Esophagus muscularis mucosa (tissue), 4 donors: ENCODE measurements at places on chromosomes 1 and 21. TPM values are rescaled to one million over a fixed set of nuclear protein-coding genes. Genes with fewer than 3 reads are reported as not detected.

- no peak for DNase-seq
Observed at GRCh38 chr21:33058957-33059356, 11.0 kb upstream of the OLIG1 start.

GRCh38 chr21:45392573-45392971, 12.4 kb upstream of the COL18A1 start:
- DNase-seq, result no peak

GRCh38 chr1:226632169-226632879, 83.8 kb downstream of the STUM start:
- DNase-seq, result no peak

- no peak for DNase-seq
Observed at GRCh38 chr21:44907225-44907965, 13.3 kb downstream of the ITGB2 start.

DNA sequence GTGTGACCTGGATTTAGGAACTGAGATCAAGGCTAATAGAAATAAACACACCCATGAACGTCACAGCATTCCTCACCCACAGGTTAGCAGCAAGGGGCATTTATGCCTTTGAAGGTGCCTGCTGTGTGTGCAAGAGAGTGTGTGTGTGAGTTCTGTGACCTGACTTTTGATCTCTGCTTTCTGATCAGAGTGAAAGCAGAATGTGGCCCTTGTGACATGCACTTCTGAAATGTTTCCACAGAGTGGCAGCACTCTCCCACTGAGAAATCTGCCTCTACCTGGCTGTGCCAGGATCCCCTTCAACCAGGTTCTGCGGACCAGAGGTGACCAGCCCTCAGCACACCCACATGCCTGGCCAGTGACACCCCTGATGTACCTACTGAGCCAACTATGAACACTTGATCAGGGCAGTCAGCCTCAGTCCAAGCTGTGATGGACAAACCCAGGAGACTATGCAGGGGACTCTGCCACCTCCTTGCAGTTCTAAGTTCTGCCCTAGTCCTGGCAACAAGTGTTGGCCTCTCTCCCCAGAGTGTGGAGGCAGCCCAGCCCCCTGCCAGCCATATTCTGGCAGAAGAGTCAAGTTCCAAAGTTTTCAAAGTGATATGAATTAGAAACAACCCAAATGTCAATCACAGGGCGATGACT, 41.0 kb downstream of the RXRG start:
- DNase-seq, result no peak

DNA sequence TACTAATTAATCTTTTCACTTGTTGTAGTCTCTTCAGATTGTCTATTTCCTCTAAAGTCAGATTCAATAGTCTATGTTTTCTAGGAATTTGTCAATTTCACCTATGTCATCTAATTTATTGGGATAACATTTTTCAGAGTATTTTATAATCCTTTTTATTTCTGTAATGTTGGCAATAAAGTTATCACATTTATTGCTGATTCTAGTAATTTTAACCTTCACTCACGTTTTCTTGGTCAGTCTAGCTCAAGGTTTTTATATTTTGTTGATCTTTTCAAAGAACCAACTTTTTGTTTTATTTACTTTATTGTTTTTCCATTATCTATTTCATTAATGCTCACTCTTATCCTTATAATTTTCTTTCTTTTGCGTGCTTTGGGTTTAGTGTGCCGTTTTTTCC, 97.9 kb upstream of the GNG12 start:
- no peak for DNase-seq

DNA sequence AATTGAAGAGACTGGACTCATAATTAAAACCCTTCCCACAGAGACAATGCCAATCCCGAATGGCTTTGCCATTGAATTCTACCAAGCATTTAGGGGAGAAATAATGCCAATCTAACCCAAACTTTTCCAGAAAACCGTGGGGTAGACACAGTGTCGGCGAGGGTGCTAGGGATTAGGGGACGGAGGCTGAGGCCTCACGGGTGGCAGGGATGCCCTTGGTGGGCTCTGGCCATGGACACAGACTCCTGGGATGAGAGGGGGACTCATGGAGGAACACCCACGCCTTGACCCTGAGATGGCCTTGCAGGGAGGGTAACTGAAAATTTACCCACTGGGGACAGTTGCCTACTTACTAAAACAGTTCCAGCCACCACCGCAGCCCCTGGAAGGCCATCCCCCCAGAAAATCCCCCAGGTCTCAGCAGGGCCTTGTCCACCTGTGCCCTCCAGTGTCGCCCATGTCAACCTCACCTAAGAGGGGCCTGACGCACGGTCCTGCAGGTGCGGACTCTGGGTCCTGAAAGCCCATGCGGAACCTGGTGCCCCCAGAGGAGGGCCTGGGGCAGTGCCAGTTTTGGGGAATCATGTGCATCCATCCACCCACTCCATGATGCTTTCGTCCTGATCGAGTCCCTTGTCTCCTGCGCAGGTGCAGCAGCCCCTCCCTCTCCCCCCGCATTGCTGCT, 1.9 kb downstream of the KRTAP10-5 start:
- peak; percentile 57 for DNase-seq

DNA sequence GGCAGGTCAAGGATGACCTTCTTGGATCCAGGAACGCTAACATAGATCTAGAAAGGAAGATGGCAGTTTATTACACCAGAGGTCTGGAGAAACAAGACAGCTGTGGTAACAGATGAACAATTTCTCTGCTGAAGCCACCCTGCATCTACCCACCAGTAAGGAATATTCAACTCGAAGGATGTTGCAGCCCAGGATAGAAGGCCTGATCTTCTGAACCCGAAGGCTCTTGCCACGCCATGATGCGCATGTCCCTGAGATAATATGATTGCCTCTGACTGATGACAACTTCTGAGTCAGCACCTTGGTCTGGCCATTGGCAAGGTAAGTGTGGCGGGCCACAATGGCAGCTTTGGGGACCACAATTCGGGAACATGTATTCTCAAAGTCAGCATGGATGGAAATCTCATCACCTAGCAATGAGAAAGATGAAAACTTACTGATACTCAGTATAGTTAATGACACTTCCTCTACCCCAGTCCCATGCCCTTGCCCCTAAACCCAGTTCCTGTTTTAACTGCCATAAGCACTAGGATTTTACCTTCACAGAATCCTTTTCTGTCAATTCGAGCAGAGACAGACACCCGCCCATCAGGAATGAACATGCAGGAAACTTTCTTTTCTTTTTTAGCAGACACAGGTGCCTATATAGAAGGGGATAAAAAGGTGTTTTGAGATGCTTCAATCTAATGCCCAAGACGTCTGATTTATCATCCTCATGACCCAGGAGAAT, 1.8 kb downstream of the TXNIP start:
- no peak for DNase-seq

GRCh38 chr1:11245904-11246719, 16.2 kb downstream of the MTOR start:
- DNase-seq, result no peak

- DNase-seq, result no peak
Observed at GRCh38 chr1:100631015-100631551, 88.5 kb upstream of the VCAM1 start.

DNA sequence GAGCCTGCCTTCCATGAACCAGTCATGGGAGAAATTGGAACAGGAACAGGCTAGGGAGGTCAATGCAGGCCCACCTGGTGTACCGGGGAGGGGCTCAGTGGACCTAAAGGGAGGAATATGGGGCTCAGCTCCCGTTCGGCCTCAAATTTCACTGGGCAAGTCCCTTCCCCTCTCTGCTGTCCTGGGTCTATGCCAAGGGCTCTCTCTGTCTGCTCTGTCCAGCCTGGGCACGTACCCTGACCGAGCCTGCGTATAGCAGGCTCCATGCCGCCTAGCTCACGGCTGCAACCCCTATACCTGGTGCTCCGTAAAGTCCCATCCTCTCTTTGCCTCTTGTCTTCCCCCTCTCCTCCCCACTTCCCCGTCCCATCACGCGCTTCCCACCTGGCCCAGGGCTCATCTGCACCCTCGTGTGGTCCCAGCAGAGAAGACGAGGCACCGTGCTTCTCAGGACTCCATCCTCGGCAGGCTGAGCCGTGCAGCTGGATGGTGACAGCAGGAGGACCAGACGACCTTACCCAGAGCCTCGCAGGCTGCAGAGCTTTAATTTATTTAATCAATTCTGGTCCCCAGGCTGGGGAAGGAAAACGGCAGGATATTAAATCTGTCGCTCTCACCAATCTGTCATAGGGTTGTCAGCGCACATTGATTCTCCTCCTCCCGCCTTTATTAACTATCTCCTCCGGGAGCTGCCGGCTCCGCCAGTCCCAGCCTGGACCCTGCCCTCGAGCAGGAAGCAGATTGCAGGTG, 25.0 kb upstream of the DISP3 start:
- DNase-seq, result no peak

- DNase-seq, result no peak
Observed at GRCh38 chr1:51635615-51636014, 18.7 kb downstream of the OSBPL9 start.

DNA sequence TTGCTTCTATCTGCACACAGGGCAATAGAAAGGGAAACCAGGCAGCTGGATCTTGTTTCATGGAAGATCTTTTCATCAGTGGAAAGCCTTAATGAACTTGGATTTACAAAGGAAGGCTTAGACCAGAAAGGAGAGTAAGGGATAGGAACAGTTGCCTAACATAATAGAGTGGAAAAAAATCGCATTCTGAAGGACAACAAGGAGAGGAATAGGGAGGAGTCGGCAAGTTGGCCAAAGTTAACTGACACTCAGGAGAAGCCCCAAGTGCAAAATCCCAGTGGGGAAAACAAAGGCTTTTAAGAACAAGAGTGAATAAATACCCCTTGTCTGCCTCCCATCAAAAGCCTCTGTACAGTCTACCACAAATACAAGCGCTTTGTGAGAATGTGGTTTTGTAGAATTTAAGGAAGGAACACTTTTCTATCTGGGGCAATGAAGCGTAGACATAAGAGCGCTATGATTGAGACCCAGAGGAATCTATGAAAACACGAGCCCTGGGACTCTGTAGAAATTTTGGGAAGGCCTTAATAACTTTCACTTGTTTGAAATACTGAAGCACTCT, 74.1 kb downstream of the ZNF648 start:
- DNase-seq, result no peak

GRCh38 chr1:44894591-44894990, 51.5 kb upstream of the PTCH2 start:
- DNase-seq, result no peak

- DNase-seq, result no peak
Observed at GRCh38 chr1:92838519-92838918, 6.7 kb downstream of the RPL5 start.

DNA sequence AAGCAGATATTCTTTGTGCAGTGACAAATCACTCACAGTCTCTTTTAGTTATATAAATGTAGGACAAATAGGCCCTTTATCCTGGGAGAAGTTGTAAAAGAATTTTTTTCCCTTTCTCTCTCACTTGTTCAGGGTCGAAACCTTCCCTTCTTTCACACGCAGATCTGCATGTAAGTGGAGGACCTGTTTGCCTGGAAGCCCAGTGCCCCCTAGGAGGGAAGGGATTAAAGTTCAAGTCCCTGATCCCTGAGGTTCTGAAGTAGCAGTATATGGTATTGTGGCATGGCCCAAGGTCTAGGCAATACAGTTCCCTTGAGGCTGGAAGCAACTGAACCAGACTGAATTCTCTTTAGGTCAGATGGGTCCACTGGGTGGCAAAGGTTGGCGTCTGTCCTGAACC, 48.6 kb upstream of the PTGFRN start:
- no peak for DNase-seq

- DNase-seq, result no peak
Observed at GRCh38 chr21:27580276-27580675, 613.4 kb upstream of the ADAMTS5 start.

DNA sequence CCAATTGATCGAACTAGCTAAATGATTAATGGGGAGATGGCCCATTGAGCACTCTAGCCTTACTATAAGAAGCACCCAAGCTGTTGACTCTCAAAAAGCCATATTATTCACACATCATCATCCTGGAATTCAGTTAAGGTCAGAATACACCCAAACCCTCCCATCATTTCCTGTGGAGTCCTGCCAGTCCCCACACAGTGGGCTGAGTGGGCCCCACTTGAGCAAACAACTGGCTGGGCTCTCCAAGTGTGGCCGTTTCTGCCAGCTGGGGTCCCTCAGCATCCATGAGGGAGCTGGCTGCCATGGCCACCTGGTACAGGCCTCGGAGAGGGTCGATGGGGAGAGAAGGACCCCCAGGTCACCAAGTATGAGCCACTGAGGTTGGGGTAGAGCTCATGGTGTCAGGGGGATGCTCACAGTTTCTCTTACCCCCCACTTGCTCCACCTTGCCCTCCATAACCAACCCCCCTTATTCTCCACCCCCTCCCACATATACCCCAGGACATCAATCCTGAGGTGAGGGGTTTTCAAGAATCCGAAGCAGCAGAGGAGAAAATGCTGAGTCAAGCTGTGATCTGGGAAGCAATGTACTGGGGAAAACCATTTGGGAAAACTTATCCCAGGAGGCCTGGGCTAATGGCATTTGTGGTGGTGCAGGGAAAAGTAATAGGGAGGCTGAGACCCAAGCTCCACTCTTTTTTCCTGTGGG, 60.3 kb downstream of the UBE2T start:
- no peak for DNase-seq

GRCh38 chr1:198725090-198725489, 86.2 kb downstream of the PTPRC start:
- no peak for DNase-seq

- DNase-seq, result no peak
Observed at GRCh38 chr1:234114648-234115307, 210.3 kb downstream of the SLC35F3 start.

GRCh38 chr1:87061742-87062156, 147.3 kb downstream of the HS2ST1 start:
- no peak for DNase-seq

DNA sequence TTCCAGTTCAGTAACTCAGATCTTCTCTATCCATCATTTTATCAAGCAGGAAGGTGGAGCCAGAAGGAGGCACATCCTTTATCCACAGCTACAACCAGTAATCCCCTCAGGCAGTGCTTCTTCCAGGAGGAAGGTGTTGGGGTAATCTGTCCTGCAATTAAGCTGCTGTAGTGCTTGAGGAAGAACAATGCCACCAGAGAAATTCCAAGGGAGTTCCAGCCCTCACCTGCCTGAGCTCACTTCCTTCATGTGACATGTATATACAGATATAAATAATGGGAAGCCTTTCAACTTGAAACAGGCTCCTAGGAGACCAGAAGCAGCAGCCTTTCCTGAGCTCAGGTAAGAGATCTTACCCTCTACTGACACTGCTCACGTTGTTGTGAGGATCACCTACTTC, 2.2 kb upstream of the IL20 start:
- no peak for DNase-seq

GRCh38 chr1:200710166-200710565, 28.5 kb upstream of the CAMSAP2 start:
- no peak for DNase-seq

DNA sequence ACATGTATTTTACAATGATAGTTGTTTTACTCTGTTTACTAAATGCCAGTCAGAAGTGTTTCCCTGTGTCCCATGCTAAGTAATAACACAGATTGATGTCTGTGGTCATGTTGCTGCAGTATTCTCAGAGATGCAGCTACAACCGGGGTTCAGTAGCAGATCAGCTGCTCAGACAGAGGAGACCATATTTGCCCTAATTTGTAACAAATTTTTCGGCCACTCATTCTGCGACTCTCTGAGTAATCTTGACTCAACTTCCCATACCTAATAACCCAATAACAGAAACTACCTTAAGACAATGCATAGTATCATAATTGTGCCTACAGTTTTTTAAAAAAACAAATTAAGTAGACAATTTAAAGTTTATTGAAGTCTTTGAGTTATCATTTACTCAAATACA, 32.6 kb downstream of the NIBAN1 start:
- peak; percentile 5 for DNase-seq

The PODN gene
- 150 TPM for total RNA-seq

The LCE2A gene
- total RNA-seq, result not detected

The SETDB1 gene
- total RNA-seq, result 26.8 TPM

The CHODL gene
- 4.1 TPM for total RNA-seq

The FDPS gene
- total RNA-seq, result 97.2 TPM

The GBP7 gene
- total RNA-seq, result not detected

The UBL4B gene
- not detected for total RNA-seq

The SLC1A7 gene
- total RNA-seq, result 0.69 TPM

The IQCC gene
- total RNA-seq, result 1.1 TPM
